Left lung (tissue), 14 donors: ENCODE measurements at places on chromosomes 16 and 17. TPM values are rescaled to one million over a fixed set of nuclear protein-coding genes. Genes with fewer than 3 reads are reported as not detected.

- no peak for DNase-seq
Measured at GRCh38 chr16:67723151-67723910, 4.2 kb upstream of the GFOD2 start.

SHISA6 gene
- 0.06 TPM for total RNA-seq

DNA sequence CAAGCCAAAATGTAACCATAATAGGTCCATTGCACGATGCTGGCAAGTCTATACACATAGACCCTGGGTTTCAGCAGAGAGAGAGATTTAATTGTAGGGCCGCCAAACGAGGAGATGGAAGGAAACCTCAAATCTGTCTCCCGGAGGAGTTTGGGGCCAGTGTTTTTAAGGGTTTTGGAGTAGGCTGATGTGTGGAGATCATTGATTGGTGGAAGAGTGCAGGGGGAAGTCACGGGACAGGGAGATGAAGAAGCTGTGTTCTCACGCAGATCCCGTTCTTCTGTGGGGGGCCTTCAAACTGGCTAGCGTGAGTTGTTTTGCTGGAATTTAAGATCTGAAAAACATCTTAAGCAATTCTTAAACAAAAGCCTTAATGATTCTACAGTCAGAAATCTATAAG lies 84.8 kb downstream of the KATNIP start:
- DNase-seq = no peak

DNA sequence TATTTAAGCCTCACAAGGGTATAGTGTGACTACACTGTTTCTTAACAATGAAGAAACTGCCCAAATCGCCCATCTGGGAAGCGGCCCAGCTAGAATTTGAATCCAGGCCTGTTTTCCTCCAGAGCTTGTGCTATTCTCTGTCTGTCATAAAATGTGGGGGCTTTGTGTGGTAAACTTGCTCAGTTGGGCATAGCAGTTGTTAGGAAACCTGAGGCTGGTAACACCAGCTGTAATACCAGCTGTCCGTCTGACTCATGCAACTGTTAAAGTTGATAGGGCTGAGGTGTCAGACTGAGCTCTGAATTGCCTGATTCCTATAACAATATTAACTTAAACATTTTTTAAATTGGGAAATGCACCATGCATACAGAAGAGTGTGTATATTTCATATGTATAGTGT lies 9.3 kb downstream of the NOD2 start:
- no peak for DNase-seq

DNA sequence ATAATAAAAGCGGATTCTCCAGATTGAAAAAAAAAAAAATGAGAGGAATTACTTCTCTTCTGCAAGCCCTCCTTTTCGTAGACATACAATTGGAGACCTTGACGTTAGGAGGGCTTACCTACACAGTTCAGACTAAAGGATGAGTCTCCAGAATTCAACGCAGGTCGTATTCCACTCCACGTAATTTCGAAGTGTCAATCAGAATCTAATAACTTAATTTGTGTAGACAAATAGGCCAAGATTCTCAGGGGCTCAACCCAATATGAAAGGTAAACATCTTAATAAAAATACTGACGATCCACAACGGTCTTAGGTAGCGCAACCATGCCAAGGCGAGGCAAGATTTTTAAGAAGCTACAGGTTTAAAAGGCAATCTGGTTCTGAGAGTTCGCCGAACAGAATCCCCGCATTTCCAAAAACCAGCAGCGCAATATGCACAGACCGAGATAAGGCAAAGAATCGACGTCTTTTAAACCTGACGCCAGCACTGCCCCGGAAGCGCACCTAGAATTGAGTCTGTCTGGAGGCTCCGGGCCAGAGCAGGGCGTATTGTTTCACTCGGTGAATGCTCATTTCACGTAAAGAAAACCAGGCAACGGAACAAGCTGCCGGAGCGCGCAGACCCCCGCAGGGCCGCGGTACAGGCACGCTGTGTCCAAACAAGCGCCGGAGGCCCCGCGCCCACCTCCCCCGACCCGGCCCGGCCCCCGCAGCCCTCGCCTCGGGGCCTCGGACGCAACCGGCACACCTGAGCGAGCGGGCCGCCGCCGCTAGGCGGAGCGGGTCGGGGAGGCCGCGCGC lies 623 bp downstream of the MBTPS1 start:
- no peak for DNase-seq

HYDIN gene
- total RNA-seq = 8.2 TPM

DNA sequence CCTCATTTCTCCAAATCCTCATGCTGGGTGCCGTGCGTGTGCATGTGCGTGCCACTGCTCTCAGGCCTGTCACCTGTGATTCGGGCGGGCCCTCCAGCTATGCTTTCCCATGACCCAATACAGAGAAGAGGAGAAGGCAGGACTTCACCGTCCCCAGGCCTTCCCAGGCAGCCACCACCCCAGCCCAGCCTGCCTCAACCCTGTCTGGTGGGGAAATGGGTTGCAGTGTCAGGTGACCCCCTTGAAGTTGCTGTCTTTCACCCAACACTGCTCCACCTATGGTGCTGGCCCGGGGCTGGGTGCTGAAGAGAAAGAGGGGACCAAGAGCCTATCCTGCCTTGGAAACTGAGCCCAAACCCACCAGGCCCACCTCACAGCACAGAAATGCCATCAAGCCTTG lies 94.7 kb downstream of the GOSR1 start:
- no peak for DNase-seq
